CD8-positive, alpha-beta memory T cell (primary cell): ENCODE measurements at places on chromosomes 4 and X. TPM values are rescaled to one million over a fixed set of nuclear protein-coding genes. Genes with fewer than 3 reads are reported as not detected.

DNA sequence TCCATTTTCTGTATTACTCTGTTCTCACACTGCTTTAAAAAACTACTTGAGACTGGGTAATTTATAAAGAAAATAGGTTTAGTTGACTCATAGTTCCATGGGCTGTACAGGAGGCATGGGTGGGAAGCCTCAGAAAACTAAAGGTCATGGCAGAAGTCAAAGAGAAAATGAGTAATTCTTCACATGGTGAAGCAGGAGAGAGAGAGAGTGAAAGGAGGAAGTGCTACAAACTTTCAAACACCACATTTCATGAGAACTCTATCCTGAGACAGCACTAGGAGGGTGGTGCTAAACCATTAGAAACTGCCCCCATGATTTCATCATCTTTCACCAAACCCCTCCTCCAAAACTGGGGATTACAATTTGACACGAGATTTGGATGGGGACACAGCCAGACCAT, 108.0 kb upstream of the PBDC1 start:
- H3K36me3 ChIP-seq, result no peaks in the 10 kb centered on the region
- H3K4me1 ChIP-seq, result no peaks in the 10 kb centered on the region
- DNase-seq, result no peak
- H3K27me3 ChIP-seq, result no peaks in the 10 kb centered on the region

DNA sequence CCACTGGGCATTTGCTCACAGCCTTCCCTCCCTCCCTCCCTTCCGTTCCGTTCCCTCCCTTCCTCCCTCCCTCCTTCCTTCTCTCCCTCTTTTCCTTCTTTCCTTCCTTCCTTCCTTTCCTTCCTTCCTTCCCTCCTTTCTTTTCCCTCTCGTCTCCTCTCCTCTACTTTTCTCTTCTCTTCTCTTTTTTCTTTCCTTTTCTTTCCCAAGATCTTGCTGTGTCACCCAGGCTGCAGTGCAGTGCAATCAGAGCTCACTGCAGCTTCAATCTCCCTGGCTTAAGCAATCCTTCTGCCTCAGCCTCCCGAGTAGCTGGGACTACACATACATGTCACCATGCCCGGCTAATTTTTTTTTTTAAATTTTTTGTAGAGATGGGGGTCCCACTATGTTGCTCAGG, 26.7 kb upstream of the ING2 start:
- no peaks in the 10 kb centered on the region for H3K36me3 ChIP-seq
- no peaks in the 10 kb centered on the region for H3K4me1 ChIP-seq
- H3K27me3 ChIP-seq, result no peaks in the 10 kb centered on the region
- DNase-seq, result no peak
- no peak overlapping the region for H3K27ac ChIP-seq
- H3K4me3 ChIP-seq, result no peak overlapping the region

DNA sequence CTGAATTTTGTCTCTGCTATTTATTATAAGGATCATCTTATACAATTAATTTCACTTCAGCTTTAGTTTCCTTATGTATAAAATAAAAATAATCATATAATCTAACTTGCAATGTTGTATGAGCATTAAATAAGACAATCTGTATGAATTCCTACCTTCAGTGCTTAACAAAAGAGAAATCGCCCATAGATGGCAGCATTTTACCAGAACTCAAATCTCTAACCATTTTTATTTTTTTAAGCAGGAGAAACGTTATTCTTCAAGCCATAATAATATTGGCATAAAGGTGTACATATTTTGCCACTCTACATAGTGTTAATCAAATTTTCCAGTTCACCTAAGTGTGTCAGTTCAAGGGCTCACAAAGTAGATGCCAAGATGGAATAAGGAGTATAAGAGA, 78.8 kb downstream of the TMEM47 start:
- H3K36me3 ChIP-seq, result no peaks in the 10 kb centered on the region
- DNase-seq, result no peak
- H3K4me3 ChIP-seq, result no peak overlapping the region
- no peaks in the 10 kb centered on the region for H3K4me1 ChIP-seq
- no peaks in the 10 kb centered on the region for H3K27me3 ChIP-seq

Gene BRS3
- not detected for total RNA-seq

Gene MAGEE1
- 3.6 TPM for total RNA-seq
